ENCODE measurements at places on chromosomes 13 and 19.
A peak's percentile ranks its signal among the peaks of the same experiment; 100 is the strongest.

DNA sequence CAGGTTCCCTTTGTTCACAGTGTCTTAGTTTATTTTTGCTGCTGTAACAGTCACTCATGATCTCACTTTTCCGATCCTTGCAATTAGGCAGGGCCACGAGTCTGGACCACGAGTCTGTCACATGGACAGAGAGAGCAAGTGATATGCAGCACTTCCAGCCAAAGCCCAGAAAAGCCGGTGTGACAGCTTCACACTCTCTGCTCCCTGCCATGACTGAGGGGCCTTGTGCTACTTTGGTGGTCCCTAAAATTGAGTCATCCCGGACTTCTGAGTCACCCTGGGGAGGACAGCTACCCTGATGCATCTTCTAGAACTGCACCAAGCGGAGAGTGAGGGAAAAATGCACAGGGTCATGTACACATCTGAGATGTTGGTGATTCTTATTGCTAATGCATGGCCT lies 179.6 kb downstream of the EFNB2 start:
- no peak for DNase-seq

- DNase-seq, result no peak
Observed at GRCh38 chr19:54388802-54389139, 24.0 kb upstream of the LAIR1 start.

DNA sequence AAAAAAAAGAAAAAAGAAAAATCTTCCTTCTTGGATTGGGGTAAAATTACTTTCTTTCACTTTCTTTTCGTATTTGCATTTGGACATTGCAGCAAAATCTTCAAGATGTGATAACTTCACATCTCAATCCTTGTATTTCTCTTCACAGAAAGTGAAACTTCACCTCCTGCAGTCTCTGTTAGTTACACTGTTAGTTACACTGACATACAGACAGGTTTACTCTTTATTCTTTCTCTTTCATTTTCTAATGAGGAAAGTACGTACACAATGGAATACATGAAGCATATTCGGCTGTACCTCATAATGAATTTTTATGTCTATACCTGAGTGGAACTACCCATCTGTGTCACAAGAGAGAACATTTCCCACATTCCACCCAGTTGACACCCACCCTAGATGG lies 459.1 kb upstream of the GPC6 start:
- no peak for DNase-seq

DNA sequence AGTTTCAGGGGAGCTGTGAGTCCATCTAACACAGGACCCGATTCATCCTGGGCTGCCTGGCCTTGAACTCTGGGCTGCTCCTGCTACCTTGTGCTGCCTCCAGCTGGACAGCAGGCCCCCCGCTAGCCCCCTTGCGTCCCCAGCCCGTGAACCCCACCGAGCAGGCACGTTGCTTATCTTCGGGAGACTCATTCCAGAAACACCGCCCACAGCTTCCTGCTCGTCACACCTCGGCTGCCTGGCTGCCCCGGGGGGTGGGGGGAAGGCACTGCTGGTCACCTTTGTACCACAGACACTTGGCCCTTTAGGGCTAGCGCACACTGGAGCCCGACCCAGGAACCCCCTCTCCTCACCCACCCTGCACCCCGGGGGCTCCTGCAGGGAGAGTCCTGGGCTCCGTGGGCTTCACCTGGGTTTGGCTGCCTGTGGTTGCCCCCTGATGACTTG lies 48.1 kb downstream of the CRTC1 start:
- DNase-seq, result no peak

- DNase-seq, result peak; percentile 87
Observed at GRCh38 chr19:45768984-45769782, at the start of gene SIX5. SIX5 (minus strand) TSS chr19:45769252; CDS start chr19:45768844, 408 bp downstream.

DNA sequence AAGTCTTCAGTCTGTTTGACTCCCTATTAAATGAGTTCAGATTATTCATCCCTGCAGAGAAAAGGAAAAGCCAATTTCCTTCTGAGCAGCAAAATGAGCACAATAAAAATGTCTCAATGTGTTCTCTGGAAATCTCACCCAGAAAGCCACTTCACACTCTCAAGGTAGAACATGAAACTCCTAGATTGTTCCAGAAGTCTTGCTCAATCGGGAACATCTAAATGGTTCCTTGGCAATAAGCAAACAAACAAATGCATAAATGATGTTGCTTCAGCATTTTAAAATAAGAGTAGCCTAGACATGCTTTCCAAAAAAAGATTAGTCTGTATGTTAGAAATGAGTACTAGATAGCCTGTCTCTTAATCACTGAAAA lies 59.7 kb upstream of the TNFRSF19 start:
- DNase-seq, result no peak

DNA sequence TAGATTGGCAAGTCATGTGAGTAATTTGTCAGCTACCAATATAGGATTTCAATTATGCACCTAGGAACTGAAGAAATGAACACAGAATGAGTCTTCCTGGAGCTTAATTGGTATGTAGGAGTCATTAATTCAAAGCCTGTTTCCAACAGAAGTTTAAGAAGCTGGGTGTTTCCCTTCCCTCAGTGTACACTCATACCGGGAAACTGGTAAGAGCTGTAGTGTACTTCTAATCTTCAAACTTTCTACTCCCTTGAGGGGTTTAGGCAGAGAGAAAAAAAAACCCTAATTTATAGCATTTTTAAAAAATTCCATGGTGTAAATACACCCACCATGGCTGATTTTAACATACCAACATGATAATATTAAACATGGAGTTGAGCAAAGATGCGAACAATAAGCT lies 665.7 kb upstream of the SLITRK5 start:
- no peak for DNase-seq

GRCh38 chr13:73394066-73394465 lies 335.3 kb downstream of the KLF5 start:
- no peak for DNase-seq

DNA sequence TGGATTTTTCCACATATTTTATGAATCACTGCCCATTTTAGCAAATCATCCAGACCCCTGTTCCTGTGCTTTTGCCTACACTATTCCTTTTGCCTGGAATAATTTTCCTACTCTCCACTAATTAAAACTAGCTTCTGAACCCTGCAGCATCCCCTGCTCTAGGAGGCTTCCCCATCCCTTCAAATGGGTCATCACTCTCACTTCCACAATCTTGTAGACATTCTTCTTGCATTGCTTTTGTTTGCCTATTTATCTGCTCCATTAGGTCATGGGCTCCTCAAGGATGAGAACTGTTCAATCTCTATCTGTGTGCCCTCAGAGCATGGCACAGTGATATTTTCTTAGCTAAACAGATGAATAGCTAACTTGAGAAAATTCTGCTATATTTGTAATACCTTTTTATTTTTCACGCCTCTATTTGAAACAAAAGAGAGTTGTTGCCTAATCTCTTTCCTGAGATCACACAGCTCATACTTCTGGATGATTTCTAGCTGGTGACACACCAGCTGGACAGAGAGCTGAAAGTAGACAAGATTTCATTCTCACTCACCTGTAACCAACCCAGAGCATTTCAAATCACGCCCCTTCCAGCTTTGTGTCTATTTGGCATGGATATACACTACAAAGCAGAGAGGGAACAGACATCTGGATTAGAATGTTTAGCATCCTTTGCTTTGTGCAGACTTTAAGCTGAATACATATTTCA lies 466.0 kb downstream of the FOXO1 start:
- DNase-seq, result no peak

GRCh38 chr13:23608701-23609413 lies 38.6 kb downstream of the TNFRSF19 start:
- DNase-seq, result no peak

DNA sequence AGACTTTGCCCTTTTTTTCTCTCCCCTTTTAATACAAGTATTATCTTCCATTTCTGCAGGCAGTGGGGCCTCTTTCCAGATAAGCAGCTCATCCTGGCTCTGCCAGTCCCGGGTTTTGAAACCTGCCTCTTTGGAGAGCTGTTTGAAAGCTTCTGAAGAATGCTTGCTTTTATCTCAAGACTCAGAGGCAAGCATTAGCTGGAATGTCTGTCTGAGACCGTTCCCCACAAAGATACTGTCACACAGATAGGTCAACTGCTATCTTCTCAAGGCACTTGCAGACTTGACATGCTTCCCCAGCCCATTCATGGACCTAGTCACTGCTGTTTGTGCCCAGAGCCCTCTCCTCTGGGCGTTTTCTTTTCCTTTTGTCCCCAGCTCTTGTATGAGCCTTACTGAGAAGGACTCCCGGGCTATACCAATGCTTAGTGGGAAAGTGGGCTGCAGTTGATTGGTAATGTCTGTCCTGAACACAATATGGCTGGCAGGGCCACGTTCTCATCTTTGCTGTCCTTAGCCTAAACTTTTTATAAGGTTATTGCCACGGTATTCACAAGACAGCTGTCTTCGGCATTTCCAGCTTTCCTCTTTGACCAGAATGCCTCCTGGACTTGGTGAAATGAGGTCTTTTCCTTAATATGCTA lies 13.4 kb downstream of the SERP2 start:
- DNase-seq, result no peak

- DNase-seq, result no peak
Observed at GRCh38 chr13:100274942-100275506, 186.1 kb downstream of the PCCA start.

DNA sequence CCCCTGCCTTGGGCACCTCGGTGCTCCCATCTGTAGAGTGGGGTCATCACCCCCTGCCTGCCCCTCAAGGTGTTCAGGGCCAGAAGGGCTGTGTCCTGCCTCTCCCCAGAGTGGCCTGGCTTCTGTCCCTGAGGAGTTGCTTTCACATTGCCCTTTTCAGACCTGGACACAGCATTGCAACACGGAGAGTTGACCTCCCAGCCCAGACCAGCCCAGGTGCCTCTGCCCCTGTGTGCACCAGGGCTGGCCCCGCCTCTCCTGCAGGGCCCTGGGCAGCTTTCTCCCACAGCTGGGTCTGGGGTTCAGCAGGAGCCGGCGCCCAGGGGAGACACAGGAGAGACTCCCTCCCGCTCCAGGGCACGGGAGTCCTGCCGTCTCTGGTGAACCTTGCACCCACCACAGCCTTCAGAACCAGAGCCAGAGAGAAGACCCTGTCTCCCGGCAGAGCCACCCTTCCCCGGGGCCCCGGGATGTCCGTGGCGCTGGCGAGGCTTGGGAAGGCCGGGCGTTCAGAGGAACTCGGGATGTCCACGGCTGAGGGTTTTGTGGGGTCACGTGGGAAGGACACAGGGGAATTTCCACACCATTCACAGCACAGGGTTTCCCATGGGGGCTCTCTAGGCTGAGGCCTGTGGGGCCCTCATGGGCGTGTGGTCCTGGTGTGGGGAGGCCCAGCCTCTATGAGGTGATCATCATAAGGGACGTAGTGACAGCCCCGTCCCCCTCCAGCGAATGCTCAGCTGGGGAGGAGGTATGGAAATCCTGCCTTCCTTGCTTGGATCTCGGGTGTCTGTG lies 23.2 kb downstream of the C13orf46 start:
- no peak for DNase-seq

DNA sequence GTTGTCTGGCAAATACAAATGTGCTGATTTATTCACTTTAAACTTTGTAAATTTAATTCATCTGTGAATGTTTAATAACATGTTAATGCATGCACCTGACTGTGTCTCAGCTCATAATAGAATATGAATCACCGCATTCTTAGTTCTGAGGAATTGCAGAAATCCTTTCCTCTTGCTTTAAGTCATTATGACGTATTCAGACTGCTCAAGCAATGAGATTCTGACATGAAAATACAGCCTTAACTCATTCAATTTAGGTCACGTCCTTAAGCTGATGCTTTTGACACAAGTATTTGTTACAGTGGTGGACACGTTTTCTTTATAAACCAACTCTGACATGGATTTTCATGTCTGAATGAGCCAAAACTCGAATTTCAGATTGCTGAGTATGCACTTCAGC lies 541.0 kb upstream of the KLF12 start:
- DNase-seq, result no peak

DNA sequence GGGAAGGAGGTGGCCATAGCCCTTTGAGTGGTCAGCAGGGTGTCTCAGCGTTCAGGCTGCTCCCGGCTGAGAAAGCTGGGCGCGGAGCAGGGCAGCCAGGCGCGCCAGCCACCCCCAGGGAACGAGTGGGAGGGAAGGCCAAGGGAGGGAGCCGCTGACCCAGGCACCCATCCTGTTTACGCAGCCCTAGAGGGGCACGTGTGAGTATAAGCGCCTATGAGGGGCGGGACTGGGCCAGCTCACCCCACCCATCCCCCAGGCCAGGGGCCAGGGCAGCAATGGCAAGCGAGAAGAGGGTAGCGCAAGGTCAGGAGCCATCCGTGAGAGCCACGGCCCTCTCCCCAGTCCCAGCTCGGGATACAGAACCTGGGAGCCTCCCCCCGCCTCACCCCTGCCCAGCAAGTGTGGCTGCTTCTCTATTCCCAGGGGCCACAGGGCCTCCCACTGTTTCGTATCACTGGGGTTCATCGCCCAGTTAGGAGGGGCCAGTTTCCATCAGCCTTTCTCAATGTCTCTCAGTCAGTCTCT lies 897 bp upstream of the DMKN start:
- no peak for DNase-seq

DNA sequence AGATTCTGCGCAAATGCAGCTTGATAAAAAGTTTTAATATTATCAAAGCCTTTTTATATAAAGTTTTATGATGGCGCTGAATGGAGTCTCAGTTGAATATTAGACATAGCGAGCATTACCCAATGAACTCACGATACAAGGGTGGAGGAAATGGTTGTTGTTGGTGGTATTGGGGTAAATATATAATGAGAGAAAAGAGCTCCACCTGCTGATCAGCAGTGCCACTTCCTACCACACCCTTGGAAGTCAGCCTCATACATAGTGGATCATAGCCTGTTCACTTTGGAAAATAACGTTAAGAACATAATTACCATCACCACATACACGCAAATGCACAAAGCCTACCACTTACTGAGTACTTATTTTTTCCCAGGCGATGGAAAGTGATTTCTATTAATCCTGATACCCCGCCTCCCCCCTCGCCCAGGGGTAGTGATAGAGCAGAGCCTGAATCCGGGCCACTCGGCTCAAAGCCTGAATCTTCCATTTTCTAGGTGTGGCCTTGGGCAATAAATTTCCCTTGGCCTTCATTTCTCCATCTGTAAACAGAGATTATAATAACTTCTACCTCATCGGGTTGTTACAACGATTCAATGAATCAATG lies 358.3 kb downstream of the KLF5 start:
- DNase-seq, result no peak

DNA sequence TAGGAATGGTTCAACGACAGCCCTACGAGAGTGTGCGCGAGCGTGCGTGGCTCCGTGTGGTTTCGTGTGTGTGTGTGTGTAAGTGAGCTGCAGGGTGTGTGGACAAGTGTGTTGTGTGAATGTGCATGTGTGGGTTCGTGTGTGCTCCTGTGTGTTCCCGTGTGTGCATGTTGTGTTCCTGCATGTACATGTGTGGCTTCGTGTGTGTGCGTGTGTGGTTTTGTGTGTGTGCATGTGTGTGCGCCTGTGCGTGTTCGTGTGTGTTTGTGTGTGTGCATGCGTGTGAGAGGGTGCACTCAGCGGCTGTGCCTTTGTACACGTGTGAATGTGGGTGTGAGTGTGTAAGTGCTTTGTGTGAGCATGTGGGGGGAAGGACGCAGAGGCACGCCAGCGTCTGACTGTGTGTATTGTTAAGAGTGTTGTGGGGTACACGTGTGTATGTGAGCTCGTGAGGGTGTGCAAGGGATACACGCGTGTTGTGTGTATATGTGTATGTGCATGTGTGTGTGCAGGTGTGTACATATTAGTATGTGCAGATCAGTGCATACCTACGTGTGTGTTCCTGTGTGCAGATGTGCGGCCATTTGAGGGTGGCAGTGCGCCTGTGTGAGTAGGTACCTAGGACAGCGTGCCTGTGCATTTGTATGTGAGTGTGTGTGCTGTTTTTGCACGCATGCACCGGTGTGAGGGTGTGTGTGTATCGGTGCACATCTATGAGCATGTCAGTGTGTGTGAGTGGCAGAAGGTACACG lies 24.3 kb upstream of the ONECUT3 start:
- no peak for DNase-seq

All from T-helper 22 cell (primary cell).